ENCODE measurements at places on chromosomes 6 and 20. TPM values are rescaled to one million over a fixed set of nuclear protein-coding genes. Genes with fewer than 3 reads are reported as not detected.

DNA sequence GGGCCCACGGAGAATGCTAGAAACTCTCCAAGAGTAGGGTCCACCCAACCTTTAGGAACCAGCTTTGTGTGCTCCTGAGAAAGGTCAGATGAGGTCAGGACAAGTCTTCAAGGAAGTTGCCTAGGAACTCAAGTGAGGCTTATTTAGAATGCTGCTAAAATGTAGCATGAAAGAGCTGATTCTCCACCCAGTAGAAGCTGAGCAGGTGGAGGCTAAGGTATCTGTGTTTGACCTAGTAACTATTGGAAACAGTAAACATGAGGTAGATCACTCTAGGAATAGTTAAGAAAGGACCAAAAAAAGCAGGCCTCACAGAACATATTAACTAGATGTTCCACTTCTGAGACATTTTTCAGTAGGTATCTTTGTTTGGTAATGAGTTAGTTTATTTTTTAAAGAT lies 13.9 kb downstream of the CEP43 start:
- DNase-seq, result no peak

GRCh38 chr20:15240801-15241200 lies 903.4 kb upstream of the FLRT3 start:
- no peak for DNase-seq

DNA sequence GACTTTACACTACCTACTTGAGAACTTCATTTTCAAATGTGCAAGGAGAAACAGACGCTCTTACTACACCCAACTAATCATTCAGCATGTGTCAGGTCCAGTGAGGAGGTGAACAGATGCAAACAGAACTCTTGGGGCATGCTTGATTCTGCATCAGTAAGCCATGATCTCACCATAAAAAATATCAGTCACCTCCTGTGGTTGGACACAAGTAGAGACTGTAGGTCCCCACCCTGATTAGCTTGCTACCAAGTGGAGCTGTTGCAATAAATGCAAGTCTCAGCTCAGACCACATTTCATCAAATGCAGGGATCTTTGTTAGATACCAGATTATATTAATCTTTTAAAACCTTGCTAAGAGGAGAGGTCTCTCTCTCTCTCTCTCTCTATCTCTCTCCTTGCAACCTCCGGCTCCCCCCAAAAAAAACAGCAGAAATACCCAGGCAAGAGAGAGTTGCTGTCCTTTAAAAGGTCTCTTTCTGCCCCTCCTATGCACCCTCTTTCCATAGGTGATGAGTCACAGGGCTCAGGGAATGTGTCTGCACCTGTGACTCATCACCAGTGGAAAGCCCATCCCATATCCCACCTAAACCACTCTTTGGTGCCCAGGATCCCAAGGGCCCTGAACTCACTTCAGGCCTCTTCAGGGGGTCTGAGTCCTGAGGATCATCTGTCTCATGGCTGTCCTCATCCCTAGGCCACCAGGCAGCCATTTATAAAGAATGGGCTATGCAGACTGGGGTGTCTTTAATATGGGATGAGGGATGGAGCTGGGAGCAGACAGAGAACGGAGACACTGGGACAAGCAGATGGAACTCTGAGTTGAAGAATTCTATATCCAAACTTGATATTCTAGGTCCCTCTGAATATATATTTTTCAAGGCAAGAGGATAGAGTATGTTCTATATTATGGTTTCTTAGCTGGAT lies 154.5 kb downstream of the QRSL1 start:
- no peak for DNase-seq

SLC18B1 gene
- 13.4 TPM for total RNA-seq

IL17F gene
- not detected for total RNA-seq

Data from left colon (tissue), 2 donors.